ENCODE measurements at places on chromosomes 2 and 18.

- H3K27me3 ChIP-seq, result no peaks in the 10 kb centered on the region
- no peak overlapping the region for H3K4me3 ChIP-seq
- DNase-seq, result no peak
- peaks cover 63% of the 10 kb centered on the region for H3K4me1 ChIP-seq
- no peaks in the 10 kb centered on the region for H3K36me3 ChIP-seq
Measured at GRCh38 chr2:227461811-227462461, 10.0 kb upstream of the AGFG1 start.

GRCh38 chr18:61883547-61883946 lies 9.3 kb downstream of the RNF152 start:
- H3K27ac ChIP-seq, result no peak overlapping the region
- no peaks in the 10 kb centered on the region for H3K36me3 ChIP-seq
- DNase-seq, result no peak
- peaks cover 6% of the 10 kb centered on the region for H3K27me3 ChIP-seq

- no peaks in the 10 kb centered on the region for H3K27me3 ChIP-seq
Measured at GRCh38 chr18:54134053-54134452, 90.4 kb downstream of the MBD2 start.

DNA sequence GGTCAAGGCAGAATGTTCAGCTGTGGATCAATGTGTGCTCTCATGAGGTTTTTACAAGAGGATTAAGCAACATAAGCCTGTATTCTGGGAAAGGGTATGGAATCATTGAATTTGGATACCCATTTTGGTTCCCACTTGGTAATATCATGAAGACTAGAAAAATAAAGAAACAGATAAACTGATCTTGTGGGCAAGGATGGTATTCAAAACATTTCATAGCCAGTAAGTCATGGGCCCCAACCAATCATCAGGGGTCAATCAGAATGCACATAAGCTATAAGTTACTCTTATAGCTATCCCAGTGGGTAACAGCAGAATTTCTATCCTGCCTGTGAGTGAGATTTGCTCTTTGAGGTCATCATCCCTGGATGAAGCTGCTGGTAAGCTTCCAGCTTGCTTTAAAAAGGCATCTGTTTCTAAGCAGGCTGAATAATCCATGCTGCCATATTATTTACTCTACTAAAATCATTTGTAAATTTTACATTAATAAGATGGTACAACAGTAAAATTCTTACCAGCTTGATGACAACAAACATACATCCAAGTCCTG lies 291.2 kb downstream of the RAD51AP2 start:
- H3K4me1 ChIP-seq, result no peaks in the 10 kb centered on the region
- H3K27ac ChIP-seq, result no peak overlapping the region
- no peaks in the 10 kb centered on the region for H3K36me3 ChIP-seq
- no peak overlapping the region for H3K4me3 ChIP-seq

DNA sequence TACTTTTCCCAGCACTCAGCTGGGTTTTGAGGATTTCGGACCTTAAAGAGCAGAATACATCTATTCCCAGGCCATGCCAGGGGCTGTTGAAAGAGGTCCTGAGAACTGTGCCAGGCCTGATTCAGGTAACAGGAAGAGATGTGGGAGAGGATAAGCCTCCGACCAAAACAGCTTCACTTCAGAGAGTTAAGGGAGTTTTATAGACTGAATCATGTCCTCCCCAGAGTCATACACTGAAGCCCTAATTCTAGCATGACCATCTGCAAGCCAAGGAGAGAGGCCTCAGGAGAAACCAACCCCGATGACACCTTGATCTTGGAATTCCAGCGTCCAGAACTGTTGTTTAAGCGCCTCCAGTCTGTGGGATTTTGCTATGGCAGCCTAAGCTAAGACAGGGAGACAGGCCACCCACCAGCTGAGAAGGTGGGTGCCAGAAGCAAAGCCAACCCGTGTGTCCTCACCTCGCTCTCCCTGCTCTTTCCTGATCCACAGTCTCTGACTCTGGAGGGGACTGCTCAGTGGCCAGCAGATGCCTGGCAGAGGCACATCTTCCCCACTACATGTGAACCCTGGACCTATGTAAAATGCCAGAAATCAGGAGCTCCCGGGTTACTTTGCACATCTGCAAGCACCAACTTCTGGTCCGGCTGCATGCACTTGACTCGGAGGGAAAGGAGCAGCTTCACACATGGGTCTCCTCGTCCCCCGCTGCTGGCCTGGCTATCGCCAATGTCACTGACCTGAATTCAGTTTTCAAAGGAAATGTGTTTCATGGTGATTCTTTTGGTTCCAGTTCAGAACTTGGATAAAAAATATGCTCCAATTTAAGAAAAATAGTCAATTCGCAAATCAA lies 116.8 kb upstream of the EPC2 start:
- H3K4me1 ChIP-seq, result peaks cover 64% of the 10 kb centered on the region
- DNase-seq, result no peak
- no peaks in the 10 kb centered on the region for H3K36me3 ChIP-seq
- H3K4me3 ChIP-seq, result peak overlapping the region; percentile 49

DNA sequence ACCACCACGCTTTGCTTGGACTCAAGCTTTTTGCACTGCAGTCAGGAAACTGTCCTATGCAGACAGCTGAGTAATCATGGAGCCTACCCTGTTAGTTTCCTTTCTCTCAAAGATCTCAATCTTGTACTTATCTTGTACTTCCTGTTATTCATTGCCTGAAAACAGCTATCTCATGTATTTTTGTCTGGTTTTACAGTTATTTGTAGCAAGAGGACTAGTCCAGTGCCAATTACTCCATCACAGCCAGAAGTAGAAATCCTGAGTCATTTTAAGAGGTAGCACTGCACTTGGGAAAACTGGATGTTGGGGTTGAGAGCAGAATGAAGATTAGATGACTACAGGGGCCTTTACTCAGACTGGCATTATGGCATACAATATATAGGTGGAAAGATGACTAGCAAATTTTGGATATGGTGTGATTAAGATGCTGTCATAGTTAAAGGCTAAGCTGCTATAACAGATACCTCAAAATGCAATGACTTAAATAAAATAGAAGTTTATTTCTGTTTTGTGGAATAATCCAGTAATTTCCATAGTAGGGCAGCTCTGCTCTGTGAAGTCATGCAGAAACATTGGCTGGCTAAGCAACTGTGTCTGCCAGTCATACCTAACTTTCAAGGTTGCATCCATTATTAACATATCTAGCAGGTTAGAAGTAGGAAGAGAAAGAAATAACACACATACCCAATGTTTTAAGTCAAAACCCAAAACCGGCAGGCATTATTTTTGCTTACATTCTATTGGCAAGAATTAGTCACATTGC lies 21.1 kb upstream of the CHMP3 start:
- no peak overlapping the region for H3K4me3 ChIP-seq
- H3K27ac ChIP-seq, result peak overlapping the region; percentile 89
- H3K27me3 ChIP-seq, result peaks cover 4% of the 10 kb centered on the region
- DNase-seq, result peak; percentile 31
- H3K4me1 ChIP-seq, result peaks cover 23% of the 10 kb centered on the region

Data from activated CD4-positive, alpha-beta memory T cell treated with anti-CD3 and anti-CD28 coated beads, Interleukin-2, amount 10 ng/mL, durations not matched to agents 7 days and 5 days (primary cell).